Endothelial cell (in vitro differentiated cells): ENCODE measurements at places on chromosomes 12 and 14. TPM values are rescaled to one million over a fixed set of nuclear protein-coding genes. Genes with fewer than 3 reads are reported as not detected.
A peak's percentile ranks its signal among the peaks of the same experiment; 100 is the strongest.

RDH16 gene
- 0.82 TPM for total RNA-seq

PLCZ1 gene
- total RNA-seq: not detected

KERA gene
- total RNA-seq: not detected

IL26 gene
- total RNA-seq: not detected

RASSF9 gene
- total RNA-seq: 2.2 TPM

B4GALNT1 gene
- 1.3 TPM for total RNA-seq

NID2 gene
- total RNA-seq: 80.8 TPM

MAX gene
- 76.1 TPM for total RNA-seq

- no peaks in the 10 kb centered on the region for H3K36me3 ChIP-seq
- DNase-seq: no peak
- H3K4me3 ChIP-seq: no peak overlapping the region
- H3K4me1 ChIP-seq: peaks cover 13% of the 10 kb centered on the region
- H3K27ac ChIP-seq: no peak overlapping the region
- peaks cover 12% of the 10 kb centered on the region for H3K27me3 ChIP-seq
These were observed 57.2 kb downstream of the LTBP2 start for GRCh38 chr14:74554742-74555362.

DNA sequence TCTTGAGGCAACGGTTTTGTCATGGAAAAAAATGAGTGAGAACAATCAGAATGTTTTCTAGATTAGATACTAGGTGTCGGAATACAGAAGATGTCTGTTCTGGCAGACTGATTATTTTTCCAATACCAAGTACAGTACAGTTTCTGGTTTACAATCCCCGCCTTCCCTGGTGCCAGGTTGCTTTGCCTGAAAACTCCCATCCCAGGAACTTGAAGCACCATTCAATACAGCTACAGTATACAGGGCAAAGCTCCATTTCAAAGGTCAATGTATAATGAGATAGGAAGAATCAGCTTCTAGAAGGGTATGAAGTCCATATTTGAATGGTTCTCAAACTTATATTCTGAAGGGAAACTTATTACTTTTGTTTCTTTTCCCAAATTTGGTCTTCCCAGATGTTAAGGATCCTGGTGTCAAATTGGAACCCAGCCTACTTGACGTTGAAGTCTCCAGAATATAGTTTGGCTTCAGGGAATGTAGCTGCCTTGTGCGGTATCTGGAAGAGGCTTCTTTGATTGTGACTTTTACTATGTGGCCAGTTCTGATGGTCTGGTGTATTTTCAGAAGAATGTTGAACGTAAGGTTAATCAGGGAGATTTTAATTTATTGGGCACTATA is 238.0 kb upstream of the ATP2B1 start:
- no peaks in the 10 kb centered on the region for H3K36me3 ChIP-seq
- H3K4me3 ChIP-seq: no peak overlapping the region
- peaks cover 26% of the 10 kb centered on the region for H3K4me1 ChIP-seq
- no peak for DNase-seq
- peaks cover 4% of the 10 kb centered on the region for H3K27me3 ChIP-seq

DNA sequence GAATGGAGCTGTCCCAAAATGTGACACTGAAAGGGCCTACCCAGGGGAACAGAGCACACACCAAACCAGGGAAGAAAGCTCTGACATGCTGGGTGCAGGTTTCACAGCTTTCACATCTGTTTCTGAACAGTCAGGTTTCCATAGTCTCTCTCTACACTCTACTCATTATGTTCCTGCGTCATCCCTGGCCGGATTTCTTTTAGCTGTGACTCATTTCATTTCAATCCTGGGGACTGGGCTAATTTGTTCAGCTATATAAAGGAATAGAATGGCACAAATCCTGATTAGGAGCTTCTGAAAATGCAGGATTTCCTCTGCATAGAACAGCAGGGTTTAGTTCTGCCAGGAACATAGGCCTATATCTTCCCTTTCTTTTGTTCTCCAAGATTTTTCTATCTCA is 649.8 kb downstream of the RPS29 start:
- DNase-seq: no peak
- H3K27ac ChIP-seq: no peak overlapping the region
- no peaks in the 10 kb centered on the region for H3K4me1 ChIP-seq
- H3K27me3 ChIP-seq: no peaks in the 10 kb centered on the region

GRCh38 chr12:131020326-131021153 is 66.8 kb downstream of the ADGRD1 start:
- no peaks in the 10 kb centered on the region for H3K36me3 ChIP-seq
- H3K4me3 ChIP-seq: no peak overlapping the region
- peaks cover 3% of the 10 kb centered on the region for H3K27me3 ChIP-seq
- DNase-seq: no peak

DNA sequence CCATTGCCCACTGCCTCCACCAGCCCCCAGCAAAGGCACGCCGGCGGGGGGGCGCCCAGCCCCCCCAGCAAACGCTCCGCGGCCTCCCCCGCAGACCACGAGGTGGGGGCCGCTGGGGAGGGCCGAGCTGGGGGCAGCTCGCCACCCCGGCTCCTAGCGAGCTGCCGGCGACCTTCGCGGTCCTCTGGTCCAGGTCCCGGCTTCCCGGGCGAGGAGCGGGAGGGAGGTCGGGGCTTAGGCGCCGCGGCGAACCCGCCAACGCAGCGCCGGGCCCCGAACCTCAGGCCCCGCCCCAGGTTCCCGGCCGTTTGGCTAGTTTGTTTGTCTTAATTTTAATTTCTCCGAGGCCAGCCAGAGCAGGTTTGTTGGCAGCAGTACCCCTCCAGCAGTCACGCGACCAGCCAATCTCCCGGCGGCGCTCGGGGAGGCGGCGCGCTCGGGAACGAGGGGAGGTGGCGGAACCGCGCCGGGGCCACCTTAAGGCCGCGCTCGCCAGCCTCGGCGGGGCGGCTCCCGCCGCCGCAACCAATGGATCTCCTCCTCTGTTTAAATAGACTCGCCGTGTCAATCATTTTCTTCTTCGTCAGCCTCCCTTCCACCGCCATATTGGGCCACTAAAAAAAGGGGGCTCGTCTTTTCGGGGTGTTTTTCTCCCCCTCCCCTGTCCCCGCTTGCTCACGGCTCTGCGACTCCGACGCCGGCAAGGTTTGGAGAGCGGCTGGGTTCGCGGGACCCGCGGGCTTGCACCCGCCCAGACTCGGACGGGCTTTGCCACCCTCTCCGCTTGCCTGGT is at the start of gene CDKN1B:
CDKN1B (plus strand) TSS at position 576 of the 793 bp plus-strand sequence. CDS start 472 bp downstream, outside the sequence.
- H3K27ac ChIP-seq: peak within 1 kb of the TSS; percentile 89
- DNase-seq: peak; percentile 83
- H3K36me3 ChIP-seq: peaks cover 30% of the 10 kb centered on the region

DNA sequence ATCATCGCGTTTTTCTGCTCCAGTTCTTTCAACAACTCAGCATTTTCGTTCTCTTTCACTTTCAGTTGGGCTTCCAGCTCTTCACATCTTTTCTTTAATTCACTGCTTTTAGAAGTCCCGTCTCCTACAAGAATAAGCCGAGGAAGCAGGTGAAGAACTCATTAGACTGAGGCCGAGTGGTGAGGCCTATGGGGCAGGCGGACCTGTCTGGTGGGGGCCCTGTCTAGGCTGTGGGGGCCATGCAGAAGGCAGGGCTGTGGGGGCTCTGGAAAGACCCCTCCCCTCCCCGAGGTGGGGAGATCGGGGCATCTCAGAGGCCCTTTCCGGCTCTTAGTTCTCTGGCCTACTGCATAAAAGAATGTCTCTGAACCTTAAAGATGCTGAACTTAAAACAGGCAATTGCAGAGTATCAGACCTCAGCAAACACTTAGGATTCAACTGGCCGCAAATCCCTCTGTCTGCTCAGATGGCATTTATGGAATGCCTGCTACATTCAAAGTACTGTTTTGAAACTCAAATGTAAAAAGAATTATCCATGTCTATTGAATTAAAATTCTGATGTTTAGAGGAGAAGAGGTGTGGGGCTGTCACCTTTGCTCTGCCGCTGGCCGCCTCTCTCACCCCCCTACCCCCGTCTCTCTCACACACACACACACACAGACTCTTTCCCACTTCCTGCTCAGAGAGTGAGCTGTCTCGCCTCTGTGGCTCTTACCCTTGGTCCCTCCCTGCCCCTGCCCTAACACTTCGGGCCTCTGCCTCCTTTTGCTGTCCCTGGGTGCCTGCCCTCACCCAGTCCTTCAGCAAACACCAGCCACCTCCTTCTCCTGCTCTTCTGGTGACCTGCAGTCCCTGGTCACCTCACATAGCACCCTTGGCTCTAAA is 34.7 kb downstream of the CCDC92 start:
- DNase-seq: no peak
- peaks cover 4% of the 10 kb centered on the region for H3K4me1 ChIP-seq
- peaks cover 43% of the 10 kb centered on the region for H3K36me3 ChIP-seq
- peaks cover 10% of the 10 kb centered on the region for H3K27me3 ChIP-seq

DNA sequence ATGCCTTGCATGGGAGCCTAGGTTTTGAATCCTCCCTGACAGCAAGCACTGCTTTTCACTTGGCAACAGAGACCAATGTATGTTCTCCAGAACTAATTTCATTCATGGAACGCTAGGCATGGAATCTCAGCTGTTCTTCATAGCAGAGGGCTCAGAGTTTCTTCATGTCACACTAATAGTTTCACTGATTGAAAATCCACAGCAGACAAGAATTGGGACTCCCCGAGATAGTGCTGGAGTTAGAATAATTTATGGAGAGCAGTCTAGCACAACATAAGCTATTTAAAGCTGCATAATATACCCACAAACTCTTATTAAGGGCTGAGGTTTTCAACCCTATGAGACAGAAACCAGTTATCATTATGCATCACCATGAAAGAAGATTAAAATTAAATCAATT is 342.5 kb downstream of the TMEM132D start:
- DNase-seq: no peak
- peaks cover 7% of the 10 kb centered on the region for H3K27me3 ChIP-seq
- H3K27ac ChIP-seq: no peak overlapping the region
- H3K4me3 ChIP-seq: no peak overlapping the region
- H3K36me3 ChIP-seq: no peaks in the 10 kb centered on the region
- H3K4me1 ChIP-seq: no peaks in the 10 kb centered on the region

DNA sequence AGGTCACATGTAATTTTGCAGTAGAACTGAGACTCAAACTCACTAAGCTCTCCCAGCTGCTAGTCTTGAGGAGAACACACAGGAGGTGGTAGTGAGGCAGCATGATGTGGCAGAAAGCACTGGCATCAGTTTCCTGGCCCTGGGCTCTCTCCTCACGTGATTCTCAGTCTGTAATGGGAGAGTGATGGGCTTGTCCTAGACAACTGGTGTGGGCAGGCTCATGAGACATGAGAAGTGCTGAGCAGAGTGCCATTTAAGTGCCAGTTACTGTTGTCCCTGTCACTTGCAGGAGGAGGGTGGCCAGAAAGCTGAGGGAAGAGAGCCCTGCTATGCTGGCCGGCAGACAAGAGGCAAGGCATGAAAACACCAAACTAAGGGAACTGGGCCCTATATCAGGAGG is 48.5 kb upstream of the OVCH1 start:
- DNase-seq: no peak
- H3K4me3 ChIP-seq: no peak overlapping the region
- no peak overlapping the region for H3K27ac ChIP-seq
- H3K36me3 ChIP-seq: no peaks in the 10 kb centered on the region
- H3K27me3 ChIP-seq: no peaks in the 10 kb centered on the region
- peaks cover 16% of the 10 kb centered on the region for H3K4me1 ChIP-seq

GRCh38 chr12:49983892-49984291 is 11.1 kb downstream of the AQP6 start:
- peaks cover 3% of the 10 kb centered on the region for H3K36me3 ChIP-seq
- H3K27ac ChIP-seq: no peak overlapping the region
- no peak for DNase-seq
- no peak overlapping the region for H3K4me3 ChIP-seq
- peaks cover 32% of the 10 kb centered on the region for H3K4me1 ChIP-seq
- peaks cover 2% of the 10 kb centered on the region for H3K27me3 ChIP-seq

- H3K4me3 ChIP-seq: peak overlapping the region; percentile 69
- H3K36me3 ChIP-seq: peaks cover 55% of the 10 kb centered on the region
- peak overlapping the region; percentile 64 for H3K27ac ChIP-seq
- DNase-seq: no peak
- H3K27me3 ChIP-seq: peaks cover 22% of the 10 kb centered on the region
- no peaks in the 10 kb centered on the region for H3K4me1 ChIP-seq
These were observed 11.5 kb upstream of the PRKAG1 start for GRCh38 chr12:49030119-49030518.

DNA sequence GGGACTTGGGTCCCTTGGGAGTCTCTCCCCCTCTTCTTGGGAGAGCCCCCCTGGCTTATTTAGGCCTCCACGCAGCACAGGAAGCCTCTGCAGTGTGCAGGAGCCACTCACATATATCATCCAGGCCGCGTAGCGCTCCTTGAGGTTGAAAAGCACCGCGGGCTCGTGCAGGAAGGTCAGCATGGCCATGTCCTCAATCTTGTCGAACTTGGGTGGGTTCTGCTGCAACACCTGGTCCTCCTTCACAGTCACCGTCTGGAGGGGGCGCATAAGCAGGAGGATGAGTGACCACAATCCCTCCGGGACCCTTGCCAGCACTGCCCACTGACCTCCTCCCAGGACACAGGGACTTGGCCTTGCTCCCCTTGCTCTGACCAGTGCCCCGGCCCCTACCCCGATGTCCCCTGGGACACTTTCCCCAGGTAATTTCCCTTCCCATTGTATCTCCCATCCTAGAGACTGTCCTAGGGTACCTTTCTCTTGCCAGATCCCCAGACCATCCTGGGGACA is 2.5 kb downstream of the MYH6 start:
- peaks cover 11% of the 10 kb centered on the region for H3K4me1 ChIP-seq
- H3K27ac ChIP-seq: no peak overlapping the region
- DNase-seq: no peak
- H3K36me3 ChIP-seq: peaks cover 5% of the 10 kb centered on the region
- peaks cover 20% of the 10 kb centered on the region for H3K27me3 ChIP-seq

DNA sequence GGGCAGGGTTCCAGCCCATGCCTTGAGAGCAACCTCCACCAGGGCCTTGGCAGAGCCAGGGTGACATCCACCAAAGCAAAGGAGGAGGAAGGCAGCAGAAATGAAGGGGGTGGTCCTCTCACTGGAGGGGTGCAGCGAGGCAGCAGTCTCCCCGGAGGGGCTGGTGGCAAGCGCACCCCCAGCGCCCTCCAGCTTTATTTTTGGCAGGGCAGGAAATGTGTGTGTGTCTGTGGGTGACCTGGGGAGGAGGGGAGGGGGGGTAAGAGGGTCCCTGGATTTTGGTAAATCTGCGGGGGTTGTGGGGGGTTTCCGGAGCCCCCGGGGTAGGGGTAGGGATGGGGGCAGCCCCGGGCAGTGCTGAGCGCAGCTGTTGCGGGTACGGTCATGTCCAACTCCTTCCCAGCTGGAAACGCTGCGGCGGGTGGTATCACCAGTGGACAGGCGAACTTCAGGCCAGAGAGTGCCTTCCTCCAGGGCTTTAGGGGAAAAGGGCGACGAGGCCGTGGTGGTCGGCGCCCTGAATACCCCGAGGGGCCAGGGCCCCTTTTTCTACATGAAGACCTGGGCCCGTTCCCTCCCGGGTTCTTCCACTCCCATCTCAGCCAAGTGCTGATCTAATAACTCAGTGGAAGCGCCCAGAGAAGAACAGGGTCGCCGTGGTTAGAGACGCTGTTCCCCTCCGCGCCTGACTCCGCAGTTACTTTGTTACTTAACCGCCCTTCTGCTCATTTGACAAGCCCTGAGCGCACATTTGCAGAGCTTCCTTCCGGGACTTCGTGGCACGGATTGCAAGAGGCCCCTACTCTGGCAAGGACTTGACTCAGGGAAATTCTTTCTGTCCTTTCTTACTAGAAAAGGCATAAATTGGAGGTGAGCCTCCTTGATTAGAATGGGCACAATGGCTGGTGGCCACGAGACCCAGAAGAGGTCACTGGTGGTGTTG is 55.2 kb downstream of the FOS start:
- no peaks in the 10 kb centered on the region for H3K36me3 ChIP-seq
- peaks cover 1% of the 10 kb centered on the region for H3K27me3 ChIP-seq
- no peak for DNase-seq
- H3K4me3 ChIP-seq: no peak overlapping the region
- no peak overlapping the region for H3K27ac ChIP-seq

- no peaks in the 10 kb centered on the region for H3K4me1 ChIP-seq
- H3K27me3 ChIP-seq: no peaks in the 10 kb centered on the region
- H3K27ac ChIP-seq: no peak overlapping the region
- H3K4me3 ChIP-seq: no peak overlapping the region
- H3K36me3 ChIP-seq: no peaks in the 10 kb centered on the region
These were observed 97.7 kb upstream of the OVCH1 start for GRCh38 chr12:29595071-29595755.
